ENCODE measurements at places on chromosomes 5 and 9.

DNA sequence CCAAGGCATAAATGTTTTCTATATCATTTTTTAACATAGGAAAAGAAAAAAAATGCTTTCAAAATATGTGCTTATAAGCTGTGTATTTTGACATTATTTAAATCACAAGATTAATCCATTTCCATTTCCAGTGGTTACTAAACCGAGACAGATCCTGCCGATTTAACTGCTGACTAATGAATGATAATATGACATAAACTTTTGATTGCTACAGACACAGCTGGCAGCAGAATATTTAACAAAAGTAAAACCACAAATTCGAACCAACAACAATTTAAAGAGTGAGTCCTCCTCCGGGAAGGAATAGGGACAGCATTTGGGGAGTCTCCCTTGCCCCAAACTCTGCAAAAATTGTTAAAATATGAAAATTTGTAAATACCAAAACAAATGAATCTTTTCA, 401.3 kb upstream of the DAB2 start:
- no peak for DNase-seq

GRCh38 chr5:37915097-37915736, 75.4 kb upstream of the GDNF start:
- DNase-seq: peak; percentile 13

DNA sequence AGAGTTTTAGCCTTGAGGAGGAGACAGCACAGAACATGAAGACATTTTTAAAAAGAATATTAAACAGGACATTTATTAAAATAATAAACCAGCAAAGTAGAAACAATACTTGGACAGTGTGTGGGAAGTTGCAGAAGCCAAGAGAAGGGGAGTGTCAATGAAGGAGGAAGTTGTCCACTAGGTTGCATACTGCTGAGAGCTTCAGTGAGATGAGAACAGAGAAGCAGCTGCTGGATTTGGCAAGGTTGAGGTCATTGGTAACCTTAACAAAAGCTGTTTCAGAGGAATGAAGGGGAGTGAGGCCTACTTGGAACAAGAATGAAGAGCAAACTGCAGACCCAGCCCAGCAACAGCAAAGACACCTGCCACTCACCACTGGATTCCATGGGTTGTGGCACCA, 11.4 kb downstream of the BHMT start:
- no peak for DNase-seq

- no peak for DNase-seq
Measured at GRCh38 chr9:80679916-80680315, 1009.4 kb downstream of the TLE1 start.

DNA sequence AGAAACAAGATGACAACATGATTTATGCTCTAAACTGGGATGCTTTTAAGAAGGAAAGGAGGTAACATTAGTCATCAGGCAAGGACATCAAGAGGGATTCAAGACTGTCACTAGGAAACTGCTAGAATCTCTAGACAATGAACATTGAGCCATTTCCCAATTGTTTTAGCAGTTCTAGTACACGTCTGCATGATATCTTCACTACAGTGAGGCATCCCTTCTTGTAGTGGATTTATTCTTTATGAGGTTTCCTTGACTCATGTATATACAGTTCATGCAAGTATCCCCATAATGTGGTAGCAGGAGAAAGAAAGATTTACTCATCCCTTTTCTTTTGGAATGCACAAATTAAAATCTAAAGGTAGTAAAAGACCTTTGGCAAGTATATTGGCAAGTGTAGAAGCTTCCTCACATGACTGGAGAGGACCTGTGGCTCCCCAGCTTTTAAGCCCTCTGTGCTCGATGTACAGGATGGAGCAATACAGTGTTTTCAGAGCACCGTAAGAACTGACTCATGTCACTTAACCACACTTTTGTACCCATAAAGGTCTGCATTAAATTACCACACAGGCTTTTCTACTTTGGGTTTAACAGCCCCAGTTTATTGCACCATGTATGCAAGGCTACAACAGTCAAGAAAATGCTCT, 335.9 kb downstream of the SEMA5A start:
- DNase-seq: no peak

DNA sequence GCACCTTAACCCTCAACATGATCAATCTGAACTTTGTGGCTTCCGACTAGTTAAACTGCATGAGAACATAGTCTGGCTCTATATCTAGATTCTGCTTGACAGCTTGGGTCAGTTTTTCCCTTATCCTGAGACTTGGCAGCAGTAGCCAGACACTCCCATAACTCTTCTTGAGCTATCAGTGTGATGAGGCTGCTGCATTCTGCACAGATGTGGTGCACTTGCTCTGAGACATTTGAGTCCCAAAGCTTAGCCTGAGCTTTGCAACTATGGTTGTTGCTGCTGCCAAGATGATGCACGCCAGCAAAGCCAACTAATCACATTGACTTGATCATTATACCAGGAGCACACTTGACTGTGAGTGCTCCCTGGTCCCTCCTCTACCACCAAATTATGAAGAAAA, 36.2 kb downstream of the MOCS2 start:
- DNase-seq: no peak

Measured in astrocyte of the spinal cord (primary cell).